ENCODE measurements at places on chromosomes 1 and 21.

DNA sequence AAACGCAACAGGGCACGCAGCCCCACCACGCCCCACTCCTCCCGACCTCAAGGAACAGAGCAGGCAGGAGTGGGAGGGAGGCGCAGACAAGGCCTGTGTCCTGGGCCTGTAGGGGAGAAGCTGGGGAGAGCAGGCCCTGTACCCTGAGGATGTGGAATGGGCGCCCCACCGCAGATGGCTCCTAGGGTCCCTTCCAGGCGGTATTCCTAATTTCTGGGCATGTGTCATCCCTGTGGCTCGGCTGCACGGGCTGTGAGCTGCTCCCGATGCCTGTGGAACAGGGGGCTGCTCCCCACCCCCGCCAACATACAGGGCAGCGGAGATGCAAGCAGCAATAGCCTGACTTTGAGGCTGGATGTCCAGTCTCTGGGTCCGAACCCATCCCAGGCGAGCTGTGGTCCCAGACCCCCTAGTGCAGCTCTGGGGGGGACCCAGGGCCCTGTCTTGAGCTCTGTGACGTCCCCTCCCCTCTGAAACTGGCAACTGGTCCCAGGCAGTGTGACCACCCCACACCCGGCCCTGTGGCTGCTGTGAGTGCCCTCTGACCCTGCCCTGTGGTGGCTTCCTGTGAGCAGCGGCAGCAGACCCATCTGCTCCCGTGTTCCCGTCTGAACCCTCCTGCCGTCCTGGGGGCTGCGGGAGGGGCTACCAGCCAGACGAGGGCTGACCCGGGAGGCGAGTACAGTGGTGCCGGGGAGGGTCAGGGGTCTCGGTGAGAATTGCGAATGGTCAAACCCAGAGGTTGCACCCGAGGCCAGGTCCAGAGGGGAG, 13.9 kb upstream of the COL6A2 start:
- DNase-seq = no peak

DNA sequence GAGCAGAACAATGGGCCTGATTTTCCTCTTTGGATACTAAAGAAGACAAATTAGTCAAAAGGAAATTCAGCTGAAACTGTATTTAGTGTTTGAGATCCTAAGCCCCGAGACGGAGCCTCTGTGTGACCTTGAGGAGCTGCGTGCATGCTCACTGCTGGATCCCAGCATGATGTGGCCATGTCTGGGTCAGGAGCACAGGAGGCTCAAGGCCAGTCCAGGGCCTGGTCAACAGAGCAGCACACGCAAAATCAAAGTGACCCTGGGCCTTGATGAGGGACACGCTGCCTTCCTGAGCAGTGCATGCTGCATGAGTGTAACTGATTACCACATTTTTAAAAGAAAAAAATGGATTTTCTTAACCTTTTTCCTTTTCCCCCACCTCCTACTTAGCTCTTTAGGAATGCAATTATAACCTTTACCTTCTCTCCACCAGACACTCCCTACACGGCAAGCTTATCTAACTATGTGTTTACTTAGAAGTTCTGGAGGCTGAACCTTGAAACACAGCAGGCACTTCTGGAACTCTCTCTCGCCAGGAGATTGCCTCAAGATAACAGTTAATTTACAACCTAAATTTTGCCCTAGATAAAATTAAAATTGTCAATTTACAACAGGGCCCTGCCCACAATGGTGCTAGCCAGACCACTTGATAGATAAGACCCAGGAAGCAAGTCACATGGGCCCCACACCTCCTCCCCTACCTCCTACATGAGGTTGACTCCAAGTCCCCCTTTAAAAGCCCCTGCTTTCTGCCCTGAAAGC, 144.6 kb downstream of the LRIG2 start:
- no peak for DNase-seq

- no peak for DNase-seq
These were observed 15.1 kb downstream of the CD53 start for GRCh38 chr1:110888049-110888448.

DNA sequence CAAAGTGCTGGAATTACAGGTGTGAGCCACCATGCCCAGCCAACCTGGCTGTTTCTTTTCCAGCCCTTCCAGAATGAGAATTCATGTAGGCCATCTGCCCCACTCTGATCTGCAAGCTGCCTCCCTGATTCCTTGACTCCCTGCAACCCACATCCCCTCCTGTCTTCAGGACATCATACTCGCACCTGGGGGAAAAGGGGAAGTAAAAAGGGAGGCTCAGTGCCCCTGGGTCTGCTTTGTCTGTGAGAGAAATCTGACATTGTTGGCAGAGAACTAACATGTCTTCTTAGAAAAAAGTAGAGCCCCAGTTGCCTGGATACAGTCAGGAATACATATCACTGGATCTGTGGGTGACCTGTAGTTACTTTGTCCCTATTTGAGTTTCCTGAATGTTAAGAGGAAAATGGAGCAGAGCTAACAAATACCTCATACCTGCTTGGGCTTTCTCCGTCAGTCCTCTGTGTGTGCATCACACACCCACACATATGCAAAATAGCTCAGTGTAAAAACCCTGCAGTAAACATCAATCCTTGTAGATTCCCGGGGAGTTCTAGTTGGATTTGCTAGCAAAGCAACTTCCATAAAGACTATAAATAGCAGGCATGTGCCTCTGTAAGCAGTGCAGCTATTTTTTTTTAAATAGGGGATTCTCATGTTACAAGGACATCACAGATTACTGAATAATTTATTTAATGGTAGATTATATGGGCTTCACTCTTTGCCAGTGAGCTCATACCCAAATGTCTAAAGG, 62.9 kb downstream of the TEX35 start:
- DNase-seq = no peak

DNA sequence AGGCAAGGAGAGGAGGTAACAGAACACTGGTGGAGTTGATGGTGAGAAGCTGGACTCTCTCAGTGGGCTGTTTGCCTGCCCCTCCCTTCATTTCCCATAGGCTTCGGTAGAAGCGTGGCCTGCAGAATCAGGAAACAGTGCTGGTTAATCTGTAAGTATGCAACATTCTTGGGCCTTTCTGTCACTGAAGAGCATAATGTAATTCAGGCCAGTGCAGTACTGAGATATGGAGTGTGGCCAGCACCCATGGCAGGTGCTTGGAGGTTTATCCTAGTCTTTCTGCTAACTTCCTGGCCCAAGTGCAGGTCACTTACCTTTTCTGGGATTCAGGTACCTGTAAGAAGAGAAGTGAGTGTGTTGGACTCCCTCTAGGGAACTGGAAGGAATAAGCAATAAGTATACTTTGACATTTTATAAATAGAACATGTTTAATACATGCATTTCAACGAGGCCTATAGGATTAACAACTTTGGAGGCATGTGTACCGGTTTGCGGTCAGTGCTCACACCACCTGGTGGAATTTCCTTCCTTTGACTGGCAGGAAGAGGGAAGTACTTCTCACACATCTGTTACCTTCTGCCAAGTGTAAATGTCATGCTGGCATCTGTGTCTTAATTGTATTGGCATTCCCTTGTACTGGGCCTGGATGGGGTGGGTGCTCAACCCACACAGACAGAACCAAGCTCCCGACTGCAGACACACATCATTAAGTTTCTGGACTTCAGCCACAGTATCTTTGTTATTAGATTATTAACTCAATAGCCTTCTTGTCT, 105.5 kb downstream of the KIF26B start:
- DNase-seq = no peak

- no peak for DNase-seq
These were observed 3.6 kb downstream of the FAM89A start for GRCh38 chr1:231036416-231036815.

DNA sequence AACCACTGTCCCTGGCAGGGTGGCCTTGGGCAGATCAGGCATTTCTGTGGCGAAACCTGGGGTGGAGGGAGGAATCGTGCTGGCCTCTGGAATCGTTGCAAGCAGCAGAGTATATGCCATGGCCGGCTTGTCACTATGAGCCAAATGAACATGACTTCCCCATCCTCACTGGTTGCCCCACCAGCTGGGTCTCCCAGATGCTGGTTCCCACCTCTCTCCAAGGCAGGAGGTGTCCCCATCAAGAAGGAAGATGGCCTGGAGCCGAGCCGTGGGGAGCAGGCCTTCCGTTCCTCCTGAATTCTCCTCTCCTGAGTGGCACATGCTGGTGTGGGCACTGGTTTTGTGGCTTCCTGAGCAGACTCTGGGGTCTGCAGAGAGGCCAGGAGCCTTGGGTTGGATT, 60.2 kb upstream of the ACTRT2 start:
- DNase-seq = no peak

DNA sequence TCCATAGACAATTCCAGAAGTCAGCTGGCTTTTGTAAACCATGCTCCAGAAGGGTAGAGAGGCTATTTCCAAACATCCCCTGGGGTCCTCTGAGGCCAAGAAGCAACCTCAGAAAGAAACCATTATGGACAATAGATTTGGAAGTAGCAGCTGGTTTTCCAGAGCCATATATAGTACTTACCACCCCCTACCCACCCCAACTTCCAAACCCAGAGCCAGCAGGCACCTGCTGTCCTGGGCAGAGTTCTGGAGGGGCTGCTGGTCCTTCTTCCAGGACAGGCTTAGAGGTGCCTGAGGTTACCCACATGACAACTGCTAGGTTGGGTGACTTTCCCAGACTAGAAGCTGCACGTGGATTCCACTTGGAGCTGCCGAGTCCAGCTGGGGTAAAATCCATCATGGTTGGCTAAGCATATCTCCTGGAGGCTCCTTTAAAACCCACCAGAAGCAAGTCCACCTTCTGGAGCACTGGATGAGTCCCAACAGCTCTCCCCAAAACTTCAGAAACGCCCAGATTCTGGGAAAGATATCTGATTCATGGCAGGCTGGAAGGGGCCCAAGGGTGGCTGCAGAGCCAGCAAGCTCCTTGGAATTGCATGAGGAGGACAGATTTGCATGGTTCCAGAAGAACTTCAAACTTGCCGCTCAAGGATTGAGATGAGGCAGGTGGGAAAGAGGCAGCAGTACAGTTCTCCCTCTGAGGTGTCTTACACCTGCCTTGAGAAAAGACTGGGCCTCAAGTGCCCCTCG, 5.8 kb downstream of the MYCL start:
- DNase-seq = no peak

- DNase-seq = no peak
These were observed 37.8 kb downstream of the LRRC71 start for GRCh38 chr1:156958247-156958714.

DNA sequence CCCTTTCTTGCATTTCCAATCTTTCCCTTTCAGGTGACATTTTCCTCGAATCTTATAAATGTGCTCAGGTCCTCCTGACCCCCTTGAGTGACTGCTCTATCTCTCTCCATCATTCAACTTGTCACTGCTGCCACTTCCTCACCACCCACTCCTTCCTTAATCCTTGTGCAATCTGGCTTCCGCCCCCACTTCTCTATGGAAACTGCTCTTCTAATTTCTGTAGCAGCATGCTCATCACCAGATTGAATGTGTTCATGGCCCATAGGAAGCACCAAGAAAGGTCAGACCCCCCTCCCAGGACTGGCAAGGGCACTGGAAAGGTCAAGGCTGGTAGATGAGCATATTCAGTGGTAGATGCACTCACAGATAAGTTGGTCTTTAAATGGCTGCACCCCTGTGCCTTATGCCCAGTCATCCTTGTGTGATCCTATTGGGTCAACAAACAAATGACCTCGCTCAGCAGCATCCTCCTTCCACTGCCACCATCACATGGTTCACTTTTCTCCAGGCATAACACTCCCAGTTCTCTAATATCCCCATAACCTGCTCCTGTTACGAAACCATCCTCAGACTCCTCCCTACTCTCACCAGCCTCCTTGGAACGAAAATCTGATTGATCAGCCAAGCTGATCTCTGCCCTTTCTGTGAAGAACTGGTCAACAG, 288.5 kb upstream of the POU3F1 start:
- no peak for DNase-seq

DNA sequence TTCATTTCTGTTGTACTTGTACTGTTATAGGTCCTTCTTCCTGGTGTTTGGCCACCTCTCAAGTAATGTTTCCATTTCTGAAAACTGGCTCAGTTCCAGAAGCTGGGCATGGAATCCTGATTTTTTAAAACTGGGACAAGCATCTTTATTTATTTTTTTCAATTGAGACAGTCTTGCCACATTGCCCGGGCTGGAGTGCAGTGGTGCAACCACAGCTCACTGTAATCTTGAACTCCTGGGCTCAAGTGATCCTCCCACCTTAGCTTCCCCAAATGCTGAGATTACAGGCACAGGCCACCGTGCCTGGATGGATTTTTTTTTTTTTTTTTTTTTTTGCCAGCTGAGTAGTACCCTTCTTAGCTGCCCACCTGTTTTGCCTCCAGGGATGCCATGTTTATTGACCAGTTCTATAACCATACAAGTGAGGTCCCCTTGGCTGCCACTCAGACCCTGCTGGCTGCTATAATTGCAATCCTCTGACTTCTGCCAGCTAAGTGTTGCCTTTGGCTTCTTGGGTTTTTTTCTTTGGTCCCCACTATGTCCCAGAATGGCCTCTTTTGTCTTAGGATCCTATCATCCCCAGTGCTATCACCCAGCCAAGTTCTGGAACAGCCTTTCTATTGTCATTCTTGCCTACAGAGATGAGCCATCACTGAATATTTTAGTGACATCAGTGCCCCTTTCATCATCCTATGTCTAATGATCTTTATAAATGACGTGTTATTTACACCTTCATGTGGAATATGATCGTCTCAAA, 3.9 kb upstream of the DIP2A start:
- DNase-seq = no peak

- DNase-seq = no peak
These were observed 889.2 kb upstream of the NCAM2 start for GRCh38 chr21:20108976-20109540.

DNA sequence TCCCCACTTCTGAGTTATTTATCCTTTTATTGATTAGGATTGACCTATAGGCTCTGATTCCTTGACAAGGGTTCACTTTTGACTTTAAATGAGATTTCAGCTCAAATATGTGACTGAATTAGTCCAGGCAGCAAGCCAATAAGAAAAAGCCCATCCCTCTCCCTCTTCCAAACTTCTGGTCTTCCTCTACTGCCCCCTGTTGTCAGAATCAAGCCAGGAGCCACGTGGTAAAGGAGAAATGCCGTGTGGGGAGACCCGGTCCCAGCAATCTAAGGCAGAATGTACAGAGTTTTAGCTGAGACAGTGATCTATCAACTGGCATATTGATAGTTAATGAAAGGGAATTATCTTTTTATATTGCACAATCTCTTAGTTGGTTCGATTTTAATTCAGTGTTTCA, 5.2 kb downstream of the ADAMTS5 start:
- no peak for DNase-seq

- no peak for DNase-seq
These were observed 1.2 kb downstream of the ATP1B1 start for GRCh38 chr1:169107603-169108208.

DNA sequence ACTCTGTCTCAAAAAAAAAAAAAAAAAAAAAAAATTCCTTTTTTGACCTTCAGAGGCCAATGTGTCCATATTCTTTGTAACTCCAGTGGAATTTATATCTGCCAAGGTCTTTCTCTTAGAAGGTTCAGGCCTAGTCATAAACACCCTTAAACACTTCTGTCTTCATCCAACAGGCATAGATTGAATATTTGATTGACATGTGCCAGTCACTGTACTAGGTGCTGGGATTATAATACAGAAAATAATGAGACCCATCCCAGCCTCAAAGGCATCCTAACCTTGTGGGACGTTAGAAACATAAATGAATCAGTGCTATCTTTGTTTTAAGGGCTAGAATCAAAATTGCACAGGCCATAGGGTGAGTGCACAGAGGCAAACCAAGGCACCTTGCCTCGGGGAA, 62.9 kb upstream of the SERBP1 start:
- no peak for DNase-seq

GRCh38 chr1:25082216-25082899, 149.9 kb downstream of the SYF2 start:
- no peak for DNase-seq

All from stimulated activated CD4-positive, alpha-beta T cell treated with anti-CD3 and anti-CD28 coated beads, Interleukin-1b, Interleukin-23, amount 100 ng/mL, for 24 hours (primary cell).